ENCODE measurements at places on chromosomes 7 and 10.

DNA sequence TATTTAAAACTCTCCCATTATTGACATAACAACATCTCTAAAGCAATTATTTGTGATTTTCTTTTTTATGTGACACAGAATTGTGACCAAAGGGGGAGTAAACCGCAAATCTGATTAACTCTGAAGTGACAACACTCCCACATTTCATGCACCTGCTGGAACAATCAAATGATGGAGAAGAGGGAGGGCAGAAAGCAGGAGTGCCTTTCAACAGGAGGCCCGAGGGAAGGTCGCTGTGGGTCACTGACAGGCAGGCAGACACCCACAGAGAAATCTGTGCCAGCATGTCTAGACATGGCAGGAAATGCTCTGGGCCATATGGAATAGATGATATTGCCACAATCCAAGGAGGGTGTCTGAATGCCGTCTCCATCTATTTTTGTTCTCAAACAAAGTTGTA is 247.3 kb downstream of the DOCK4 start:
- DNase-seq: no peak

- DNase-seq: no peak
Observed at GRCh38 chr7:104176332-104176731, 31.5 kb downstream of the ORC5 start.

- DNase-seq: no peak
Observed at GRCh38 chr10:130816116-130816901, 495.2 kb downstream of the TCERG1L start.

GRCh38 chr7:82741493-82741892 is 297.9 kb upstream of the CACNA2D1 start:
- DNase-seq: no peak

DNA sequence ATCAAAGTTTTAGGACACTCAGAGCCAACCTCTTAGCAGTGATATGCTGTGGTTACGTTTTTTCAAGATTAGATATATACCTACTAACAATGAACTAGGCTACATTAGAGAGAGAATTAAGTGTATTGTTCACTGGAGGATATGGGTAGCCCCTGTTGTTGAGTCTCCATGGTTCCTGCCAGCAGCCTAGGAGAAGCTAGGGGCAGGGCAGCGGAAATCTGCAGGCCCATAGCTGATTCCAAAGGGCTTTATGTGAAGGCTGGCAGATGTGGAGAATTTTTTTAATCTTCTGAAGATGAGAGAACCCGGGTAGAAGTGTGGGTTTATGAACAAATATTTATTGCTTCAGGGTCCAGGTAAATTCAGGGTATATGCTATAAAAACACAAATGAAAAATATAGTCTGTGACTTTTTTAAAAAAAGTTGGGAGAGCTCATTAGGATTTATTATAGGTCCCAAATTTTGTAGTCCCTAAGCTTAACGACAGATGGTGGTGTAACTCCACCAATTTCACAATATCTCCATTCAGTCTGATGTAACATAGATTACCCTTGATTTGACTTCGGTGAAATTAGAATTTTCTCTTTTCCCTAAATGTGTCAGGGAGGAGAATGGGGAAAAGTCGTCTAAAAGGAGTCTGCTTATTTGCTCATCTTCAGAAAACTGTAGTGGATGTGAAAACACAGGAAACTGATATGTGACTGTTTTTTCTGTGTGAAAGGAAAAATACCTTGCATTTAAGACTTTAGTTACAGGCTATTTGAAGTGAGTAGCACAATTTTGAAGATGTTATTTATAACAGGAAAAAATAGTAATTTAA is 163.0 kb upstream of the PPP1R3A start:
- DNase-seq: no peak

GRCh38 chr10:9743639-9744038 is 1274.0 kb upstream of the CELF2 start:
- DNase-seq: no peak

DNA sequence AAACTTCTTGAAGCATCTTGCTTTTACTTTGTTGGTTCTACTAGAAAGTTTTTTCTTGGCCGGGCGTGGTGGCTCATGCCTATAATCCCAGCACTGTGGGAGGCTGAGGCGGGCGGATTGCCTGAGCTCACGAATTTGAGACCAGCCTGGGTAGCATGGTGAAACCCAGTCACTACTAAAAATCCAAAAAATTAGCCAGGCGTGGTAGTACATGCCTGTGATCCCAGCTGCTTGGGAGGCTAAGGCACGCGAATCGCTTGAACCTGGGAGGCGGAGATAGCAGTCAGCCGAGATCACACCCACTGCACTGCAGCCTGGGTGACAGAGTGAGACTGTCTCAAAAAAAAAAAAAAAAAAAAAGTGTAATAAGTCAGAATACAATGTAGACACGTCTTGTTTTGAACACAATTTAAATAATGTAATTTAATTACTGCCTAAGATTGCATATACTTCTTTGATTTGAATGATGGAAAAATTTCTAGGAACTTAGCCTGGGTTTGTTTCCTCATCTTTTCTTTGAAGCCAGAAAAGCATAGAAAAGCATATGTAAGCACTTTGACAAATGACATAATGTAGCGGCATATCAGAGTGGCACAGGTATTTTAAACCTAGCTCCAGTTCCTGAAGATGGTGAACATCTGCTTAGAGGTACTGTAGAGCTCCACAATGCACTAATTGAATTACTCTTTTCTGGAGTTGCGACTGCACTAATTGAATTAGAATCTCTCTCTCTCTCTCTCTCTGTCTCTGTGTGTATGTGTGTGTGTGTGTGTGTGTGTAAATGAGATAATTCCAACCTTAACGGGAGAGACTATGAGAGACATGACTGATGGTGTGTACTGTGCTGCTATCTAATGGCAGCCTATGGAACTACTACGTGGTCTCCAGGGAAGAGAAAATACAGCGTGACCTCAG is 87.8 kb downstream of the BTRC start:
- no peak for DNase-seq

DNA sequence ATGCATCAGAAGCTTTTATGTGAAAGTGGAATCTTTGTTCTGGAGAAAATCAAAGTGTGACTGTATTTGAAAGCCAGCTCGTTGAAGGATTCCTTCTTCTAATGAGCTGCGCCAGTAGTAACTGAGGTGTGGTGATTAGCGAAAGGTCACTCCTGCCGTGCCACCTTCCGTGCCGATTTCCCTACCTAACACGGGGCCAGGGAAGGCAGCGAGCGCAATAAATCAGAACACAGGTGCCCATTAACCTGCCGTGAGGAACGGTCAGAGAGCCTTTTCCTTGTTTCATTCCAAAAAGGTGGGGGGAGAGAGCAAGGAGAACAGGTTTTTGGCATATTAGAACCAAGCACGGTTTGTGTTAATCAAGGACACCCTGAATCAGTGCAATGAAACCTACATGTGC is 258.0 kb downstream of the CELF2 start:
- no peak for DNase-seq
